NCI-H1694 treated with DMSO at 0.1 percent for 48 hours (cell line): ENCODE measurements at places on chromosomes 1 and 21.
A peak's percentile ranks its signal among the peaks of the same experiment; 100 is the strongest.

- no peak for DNase-seq
Observed at GRCh38 chr1:4375812-4376211, 278.6 kb upstream of the AJAP1 start.

GRCh38 chr1:226674892-226675714, 64.0 kb downstream of the ITPKB start:
- no peak for DNase-seq

DNA sequence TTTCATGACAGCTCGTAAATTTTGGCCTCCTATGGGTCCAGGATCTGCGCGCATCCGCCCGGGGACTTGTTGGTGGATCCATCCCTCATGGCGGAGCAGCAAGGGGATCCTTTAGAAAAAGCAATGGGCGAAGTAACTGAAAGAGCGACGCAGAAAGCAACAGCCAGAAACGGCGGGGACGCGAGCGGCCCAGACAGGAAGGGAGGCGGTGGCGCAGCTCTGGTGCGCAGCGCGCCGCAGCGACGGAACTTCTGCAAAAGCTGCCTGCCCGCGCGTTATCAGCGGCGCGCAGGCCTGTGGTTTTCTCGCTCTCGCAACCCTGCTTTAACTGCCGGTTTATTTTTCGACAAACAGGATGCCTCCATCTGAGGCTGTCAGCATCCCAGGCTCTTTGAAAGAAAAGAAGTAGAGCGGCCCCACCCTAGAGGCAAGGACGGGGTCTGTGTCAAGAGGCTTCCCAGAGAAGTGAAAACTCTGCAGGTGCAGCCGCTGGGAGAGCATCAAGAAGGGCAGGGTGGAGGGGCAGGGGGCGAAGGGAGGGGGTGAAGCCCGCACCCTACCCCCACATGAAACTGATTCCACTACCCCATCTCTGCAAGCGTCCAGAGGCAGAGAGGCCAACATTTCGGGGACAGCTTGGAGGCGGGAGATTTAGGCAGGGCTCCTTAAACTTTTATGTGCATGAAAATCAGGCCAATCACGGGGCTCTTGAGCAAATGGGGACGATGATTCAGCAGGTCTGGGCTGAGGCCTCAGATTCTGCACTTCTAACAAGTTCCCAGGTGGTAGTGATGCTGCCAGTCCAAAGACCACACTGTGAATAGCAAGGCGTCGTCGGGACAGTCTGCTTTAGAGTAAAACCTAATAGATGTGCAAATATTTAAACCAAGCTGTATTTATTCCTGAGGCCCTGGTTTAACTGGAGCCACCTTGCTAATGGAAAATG, 22.2 kb downstream of the RUNX1 start:
- DNase-seq: no peak

DNA sequence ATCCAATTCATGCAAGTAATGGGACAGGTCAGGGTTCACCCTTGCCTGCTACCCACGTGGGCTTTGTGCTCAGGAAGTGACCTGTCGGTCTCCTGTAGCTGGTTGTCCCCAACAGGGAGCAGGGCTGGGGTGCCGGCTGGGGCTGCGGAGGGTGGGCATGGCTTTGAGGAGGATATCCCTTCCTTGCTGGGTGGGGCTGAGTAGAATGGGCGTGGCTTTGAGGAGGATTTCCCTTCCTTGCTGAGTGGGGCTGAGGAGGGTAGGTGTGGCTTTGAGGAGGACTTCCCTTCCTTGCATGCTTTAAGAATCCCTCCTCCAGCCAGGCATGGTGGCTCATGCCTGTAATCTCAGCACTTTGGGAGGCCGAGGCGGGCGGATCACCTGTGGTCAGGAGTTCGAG, 151.3 kb downstream of the CLIC6 start:
- DNase-seq: no peak

- DNase-seq: peak; percentile 81
Observed at GRCh38 chr1:62175568-62176179, 19.0 kb upstream of the L1TD1 start.

DNA sequence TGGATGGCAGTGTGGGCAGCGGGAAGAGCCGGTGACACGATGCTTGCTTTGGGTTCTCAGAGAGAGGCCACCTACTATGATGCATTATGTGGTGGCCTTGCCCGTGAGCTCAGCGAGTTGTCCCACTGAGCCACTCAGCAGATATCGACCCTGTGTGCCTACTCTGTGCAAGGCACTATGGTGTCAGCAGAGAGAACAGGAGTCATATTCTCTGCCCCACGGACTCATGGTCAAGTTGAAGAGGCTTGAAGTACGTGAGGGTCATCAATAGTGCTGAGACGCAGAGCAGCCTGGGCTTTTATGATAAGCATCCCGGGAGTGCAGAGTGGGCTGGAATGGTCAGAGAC, 466.2 kb downstream of the CAMTA1 start:
- DNase-seq: no peak

GRCh38 chr1:17561247-17561548, 21.7 kb downstream of the ARHGEF10L start:
- DNase-seq: no peak

DNA sequence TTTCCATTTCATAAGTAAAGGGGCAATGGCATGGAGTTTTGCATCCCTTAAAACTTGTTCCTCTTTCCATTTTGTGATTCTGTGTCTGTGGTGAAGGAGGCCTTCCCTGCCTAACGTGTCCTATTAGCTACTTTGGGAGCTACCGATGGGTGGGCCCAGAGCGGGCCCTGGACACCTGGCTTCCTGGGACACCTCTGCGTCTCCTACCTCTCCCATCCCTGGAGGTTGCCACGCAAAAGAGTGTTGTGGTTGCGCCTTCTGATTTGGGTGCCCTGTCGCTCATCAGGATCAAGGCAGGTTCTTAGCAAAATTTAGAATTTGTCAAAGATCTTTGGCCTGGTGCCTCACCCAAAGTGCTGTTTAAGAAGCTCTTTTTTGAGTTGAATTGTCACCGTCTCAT, 116.4 kb upstream of the CACNA1E start:
- DNase-seq: no peak

GRCh38 chr1:38287036-38287435, 240.4 kb upstream of the POU3F1 start:
- DNase-seq: no peak

DNA sequence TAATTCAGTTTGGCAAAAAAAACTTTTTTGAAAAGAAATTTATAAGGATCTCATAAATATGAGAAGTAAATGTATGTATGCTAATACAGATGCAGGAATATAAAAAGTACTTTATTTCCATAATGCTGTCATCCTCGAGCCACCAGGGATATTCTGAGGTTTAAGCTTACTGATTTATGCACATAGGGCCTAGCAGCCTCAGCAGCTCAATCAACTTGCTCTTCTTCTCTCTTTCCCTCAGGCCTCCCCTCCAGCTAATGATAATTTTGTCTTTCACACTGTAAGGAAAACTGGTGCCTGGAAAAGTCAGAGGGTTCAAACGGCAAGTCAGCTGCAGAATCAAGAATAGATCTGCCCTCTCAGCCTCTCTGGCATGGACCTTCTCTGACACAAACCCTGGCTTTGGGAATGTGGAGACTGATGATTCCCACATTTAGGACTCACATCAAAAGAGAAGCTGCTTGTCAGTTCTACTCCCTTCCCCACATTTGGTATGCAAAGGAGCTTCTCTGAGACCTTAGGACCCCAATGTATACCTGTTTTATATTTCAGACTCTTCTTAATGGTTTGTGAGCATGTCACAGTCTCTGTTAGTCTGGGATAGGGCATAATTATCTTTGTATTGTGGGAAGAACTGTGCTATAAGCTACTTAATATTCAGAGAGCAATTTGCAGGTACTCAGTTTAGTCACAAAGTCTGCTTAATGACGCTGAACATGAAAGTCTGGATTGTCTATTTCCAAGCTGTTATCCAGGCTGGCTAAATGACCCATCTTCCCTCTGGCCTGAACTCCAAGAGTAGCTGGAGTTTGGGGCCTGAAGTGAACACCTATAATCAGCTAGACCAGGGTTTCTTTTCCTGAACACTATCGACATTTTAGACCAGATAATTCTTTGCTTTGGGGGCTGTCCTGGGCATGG, 52.1 kb upstream of the DIPK1A start:
- DNase-seq: peak; percentile 37

DNA sequence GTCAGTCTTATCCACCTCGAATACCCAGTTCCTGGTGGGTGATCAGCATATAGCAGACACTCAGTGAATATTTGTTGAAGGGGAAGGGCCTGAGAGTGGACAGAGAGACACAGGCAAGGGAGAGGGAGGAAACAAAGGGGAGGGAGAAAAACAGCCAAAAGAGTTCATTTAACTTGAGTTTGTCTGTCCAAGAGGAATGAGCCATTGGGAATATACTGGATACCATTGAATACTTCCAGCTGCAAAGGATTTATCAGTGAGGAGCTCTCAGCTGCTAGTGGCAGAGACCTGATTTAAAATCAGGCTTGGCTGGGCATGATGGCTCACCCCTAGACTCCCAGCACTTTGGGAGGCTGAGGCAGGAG, 11.5 kb upstream of the BGLAP start:
- no peak for DNase-seq

DNA sequence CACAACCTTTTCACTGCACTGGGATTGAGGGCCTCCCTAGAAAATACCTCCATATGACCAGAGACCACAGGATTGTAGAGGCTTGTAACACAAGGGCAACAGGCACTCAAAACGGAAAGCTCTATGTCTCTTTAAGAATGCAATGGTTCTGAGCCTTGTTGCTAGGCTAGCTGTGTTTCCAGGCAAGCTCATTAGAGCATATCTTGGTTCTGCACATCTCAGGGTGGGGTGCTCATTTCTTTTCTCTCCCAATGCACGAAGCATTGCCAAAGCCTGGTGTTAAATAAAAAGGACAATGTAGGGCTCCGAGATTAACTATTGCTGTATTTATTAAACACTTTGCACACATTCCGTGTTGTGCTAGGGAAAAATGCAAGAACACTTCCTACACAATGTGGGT, 315.9 kb downstream of the PRDM2 start:
- no peak for DNase-seq

DNA sequence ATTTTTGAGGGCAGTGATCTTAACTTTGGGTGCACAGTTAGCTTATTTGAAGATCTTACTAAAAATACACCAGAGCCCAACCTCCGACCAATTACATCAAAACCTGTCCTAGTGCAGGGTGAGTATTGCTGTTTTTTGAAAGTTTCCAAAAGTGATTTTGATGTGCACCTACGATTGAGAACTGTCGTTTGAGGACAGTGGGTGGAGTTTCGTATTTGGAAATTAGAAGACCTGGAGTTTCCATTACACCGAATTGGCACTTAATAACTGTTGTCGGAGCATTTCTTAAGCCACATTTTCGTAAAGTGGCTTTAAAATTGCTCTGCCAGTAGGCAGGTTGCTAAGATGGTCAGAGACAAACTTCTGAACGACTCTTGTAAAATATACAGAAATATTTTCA, 1.1 kb downstream of the SOD1 start:
- DNase-seq: no peak

DNA sequence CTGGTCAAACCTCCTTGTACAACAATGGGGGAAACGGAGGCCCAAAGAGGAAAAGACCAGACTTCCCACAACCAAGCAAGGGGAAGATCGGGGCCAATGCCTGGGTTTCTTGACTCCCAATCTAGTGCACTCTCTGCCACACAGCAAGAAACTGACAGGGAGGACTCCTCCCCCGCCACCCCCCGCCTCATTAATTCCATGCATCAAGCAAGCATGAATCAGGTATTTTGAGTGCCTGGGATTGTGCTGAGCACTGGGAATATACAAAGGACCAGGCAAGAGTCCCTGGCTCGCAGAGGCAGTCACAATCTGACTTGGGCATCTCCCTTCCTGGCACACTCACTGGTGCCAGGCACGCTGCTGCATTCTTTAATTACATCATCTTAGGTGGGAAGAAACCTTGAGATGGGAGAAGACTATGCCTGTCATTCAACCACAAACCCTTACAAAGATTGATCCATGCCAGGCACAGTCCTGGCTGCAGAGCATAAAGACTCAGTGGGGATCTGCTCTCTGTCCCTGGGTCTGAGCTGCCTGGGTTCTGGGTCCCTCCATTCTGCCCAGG, 4.4 kb upstream of the KCNC4 start:
- DNase-seq: no peak

GRCh38 chr21:15966231-15966630, 236.4 kb downstream of the USP25 start:
- DNase-seq: no peak

DNA sequence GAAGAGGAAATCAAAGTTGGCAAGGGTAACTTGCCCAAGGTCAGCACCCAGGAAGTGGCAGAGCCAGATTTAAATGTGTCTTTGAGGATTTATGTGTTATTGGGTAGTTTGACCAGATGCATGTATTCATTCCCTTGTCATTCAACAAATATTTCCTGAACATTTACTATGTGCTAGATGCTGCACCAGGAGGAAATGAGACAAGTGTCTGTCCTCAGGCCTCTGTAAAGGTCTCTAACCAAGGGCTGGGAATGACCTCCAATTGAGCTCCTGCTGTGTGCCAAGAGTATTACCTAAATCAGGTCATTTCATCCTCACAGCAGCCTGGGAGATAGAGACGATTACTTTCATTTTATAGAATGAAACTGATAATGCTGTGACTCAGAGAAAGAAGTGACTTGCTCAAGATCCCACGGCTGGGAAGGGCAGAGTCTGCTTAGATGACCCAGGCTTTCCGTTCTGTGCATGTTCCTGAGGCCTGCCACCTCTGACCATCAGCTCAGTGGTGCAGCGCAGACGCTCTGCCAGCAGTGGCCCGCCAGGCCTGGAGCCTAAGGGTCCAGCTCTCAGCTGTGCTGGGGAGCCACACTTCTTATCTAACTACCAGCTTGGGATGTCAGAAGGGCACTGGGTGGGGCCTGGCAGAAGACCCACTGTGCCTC, 3.5 kb upstream of the TTC22 start:
- no peak for DNase-seq

DNA sequence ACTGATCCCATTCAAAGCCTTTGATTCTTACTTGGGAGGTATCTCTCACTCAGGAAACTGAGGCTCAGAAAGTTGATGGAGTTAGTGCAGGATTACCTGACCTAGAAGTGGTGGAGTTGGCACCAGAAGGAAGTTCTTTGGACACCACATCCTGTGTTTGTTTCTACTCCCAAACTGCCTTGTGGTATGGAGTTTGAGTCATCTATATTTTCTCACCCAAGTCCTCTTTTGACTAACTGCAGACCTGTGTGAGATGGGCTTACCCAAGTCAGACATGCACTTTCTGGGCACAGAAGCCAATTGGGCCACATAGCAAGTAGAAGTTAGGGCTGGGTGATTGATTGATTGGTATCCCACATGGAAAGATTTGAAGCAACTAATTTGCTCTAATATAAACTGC, 36.1 kb downstream of the FGGY start:
- DNase-seq: no peak

GRCh38 chr1:212288615-212289014, 3.4 kb downstream of the PPP2R5A start:
- no peak for DNase-seq

- no peak for DNase-seq
Observed at GRCh38 chr1:78833491-78833890, 173.0 kb downstream of the ADGRL4 start.

- DNase-seq: no peak
Observed at GRCh38 chr1:11875094-11875493, 16.3 kb upstream of the NPPB start.
